Fibroblast of pulmonary artery (primary cell): ENCODE measurements at places on chromosomes 16 and 17.

DNA sequence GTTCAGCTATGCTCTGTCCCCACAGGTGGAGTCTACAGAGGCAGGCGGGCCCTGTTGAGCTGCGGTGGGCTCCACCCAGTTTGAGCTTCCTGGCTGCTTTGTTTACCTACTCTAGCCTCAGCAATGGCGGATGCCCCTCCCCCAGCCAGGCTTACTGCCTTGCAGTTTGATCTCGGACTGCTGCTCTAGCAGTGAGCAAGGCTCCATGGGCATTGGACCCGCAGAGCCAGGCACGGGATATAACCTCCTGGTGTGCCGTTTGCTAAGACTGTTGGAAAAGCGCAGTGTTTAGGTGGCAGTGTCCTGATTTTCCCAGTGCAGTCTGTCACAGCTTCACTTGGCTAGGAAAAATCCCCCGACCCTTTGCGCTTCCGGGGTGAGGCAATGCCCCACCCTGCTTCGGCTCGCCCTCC is 89.1 kb downstream of the BCAS3 start:
- DNase-seq = no peak

GRCh38 chr16:10980813-10981212 is 36.4 kb downstream of the CLEC16A start:
- DNase-seq = no peak

- no peak for DNase-seq
Observed at GRCh38 chr17:61402073-61402541, 2.5 kb downstream of the TBX2 start.

DNA sequence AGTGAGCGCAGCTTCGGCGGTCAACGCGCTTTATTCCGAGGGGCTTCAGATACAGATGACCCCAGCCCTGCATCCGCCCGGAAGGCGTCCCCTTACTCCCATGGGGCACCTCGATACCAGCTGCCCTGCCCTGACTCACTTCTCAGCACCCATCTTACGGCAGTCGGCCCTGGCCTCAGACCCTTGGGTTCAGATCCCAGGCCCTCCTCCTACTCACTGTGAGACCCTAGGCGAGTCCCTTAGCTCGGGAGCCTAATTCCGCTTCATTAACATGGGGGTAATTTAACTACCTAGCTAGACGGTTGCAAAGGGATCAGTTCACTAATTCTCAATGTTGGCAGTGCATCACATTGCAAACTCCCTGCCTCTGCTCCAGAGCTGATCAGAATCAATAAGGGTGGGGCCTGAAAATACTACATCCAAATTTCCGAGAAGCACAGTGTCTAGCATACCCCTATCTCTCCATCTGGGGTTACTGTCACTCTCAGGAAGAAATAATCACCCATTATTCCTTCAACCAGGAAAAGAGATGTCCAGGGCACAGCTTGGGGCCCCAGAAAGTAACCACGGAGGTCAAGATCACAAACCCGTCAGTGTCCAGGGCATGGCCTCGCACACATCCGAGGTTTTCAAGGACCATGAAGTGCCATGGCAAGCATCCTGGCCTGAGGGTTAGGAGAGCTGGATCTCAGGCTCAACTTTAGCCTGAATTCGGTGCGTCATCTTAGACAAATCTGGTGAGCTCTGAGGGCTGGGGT is 415 bp upstream of the FLOT2 start:
- DNase-seq = no peak

DNA sequence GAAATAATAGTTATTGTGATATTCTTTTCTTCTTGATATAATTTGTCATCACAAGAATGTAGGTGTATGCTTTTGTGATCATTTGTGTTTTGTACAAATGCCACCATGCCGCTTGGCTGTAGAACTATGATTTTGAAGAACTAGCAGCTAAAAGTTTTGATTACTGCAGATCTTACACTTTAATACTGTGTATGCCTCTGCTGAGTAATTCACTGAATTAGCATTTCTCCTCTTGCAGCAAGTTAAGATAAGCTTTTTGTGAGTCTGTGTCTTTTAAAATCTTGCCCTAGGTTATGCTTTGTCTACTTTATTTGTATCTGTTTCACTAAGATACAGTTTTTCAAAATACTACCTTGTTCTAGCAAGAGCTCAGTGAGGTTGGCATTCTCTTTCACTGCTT is 326.5 kb upstream of the TBX2 start:
- no peak for DNase-seq

- peak; percentile 24 for DNase-seq
Observed at GRCh38 chr16:84138824-84139627, 6.0 kb downstream of the HSDL1 start.

DNA sequence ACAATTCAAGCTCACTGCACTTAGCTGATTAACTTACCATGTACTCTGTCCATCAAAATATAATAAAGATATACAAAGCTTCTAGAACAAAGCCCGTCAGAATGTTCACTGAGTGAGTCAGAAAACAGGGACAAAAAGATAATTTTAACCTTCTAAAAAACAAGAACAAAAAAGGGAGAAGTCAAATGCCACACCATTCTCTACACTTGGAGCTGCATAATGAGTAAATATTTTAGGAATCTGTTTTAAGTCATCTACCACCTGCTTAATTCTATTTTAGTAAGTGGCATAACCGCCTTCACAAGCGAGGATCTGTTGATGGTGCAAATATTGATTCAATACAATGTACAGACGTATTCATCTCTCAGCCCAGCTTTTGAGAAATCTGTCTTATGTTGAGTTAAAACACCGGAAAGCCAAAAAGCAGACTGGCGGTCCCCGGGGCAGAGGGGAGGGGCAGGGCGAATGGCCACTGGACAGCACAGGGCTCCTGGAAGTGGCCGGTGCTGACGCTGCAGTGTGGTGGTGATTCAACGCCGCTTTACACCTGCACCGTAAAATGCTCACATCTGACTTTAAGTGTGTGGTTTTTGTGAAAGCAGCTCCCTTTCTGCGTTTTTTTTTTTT is 20.1 kb downstream of the RAB40B start:
- no peak for DNase-seq

- no peak for DNase-seq
Observed at GRCh38 chr17:33469421-33469820, 176.3 kb upstream of the ASIC2 start.

DNA sequence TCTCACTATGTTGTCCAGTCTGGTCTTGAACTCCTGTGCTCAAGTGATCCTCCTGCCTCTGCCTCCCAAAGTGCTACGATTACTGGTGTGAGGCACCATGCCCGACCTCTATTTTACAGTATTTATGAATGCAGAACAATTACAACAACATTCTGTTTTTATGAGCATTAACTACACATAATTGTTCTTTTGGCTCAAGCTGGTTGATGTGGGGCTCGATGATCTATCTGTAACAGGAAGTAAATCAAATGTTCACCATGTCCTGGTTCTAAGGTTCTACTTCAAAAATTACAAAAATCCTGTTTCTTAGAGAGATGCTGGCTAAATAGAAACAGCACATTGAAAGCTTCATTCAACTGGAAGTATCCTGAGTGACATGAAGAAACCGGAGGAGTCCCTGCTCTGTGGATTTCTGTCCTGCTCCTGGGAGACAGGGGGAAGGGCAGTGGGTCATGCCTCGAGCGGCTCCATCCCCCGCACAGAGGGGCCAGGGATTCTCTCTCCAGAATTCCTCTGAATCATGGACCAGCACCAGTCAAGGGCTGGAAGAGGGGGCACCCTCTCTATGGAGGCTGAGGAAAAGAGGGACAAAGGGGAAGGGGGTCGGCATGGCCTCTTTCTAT is 31.5 kb downstream of the FA2H start:
- DNase-seq = no peak

DNA sequence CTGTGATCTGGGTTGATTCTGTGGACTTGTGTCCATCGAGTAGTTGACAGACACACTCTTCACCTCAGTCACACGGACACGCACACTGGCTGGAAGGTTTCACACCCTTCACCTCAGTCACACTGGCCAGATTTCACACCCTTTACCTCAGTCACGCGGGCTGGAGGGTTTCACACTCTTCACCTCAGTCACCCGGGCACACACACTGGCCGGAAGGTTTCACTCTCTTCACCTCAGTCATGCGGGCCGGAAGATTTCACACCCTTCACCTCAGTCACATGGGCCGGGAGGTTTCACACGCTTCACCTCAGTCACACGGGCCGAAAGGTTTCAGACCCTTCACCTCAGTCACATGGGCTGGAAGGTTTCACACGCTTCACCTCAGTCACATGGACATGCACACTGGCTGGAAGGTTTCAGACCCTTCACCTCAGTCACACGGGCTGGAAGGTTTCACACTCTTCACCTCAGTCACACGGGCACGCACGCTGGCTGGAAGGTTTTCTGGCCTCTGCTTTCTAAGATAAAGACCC is 96.2 kb downstream of the PGS1 start:
- DNase-seq = no peak

DNA sequence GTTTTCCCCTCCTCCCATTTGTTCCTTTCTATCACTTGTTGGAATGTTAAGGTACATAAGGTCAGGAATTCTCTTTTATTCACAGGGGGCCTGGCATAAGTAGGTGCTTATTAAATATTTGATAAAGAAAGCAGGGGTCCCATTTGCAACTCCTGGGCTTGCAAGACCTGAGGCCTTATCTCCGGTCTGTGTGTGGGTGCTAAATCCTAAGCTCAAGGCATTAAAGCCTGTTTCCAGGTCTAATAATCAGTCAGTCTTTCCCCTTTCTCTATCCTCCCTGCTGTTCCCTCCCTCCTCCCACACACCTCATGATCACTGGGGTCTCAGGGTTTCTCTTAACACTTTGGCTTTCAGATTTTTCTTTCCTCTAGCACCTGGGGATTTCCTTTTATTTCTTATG is 17.1 kb downstream of the NTN1 start:
- DNase-seq = no peak

DNA sequence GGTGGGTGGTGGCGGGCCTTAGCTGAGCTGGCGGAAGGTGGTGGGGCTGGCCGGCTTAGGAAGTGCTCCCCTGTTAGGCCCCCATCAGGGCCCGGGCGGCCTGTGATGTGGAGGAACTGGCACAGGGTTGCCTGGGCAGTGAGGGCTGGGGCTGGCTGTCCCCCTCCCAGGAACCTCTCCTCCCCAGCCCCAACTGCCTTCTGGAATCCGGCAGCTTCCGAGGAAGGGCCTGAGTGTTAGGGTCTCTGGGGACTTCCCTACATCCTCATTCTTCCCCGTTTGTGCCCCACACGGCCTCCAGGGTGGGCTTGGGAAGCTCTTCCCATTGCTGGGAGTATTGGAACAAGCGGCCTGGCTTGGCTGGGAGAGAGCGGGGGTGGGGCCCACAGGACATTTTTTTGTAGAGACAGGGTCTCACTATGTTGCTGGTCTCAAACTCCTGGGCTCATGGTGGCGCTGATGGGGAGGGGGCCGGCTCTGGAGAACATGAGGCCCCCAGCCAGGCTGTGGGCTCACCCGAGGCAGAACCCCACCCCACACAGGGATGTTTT is 89.9 kb upstream of the CIBAR2 start:
- DNase-seq = no peak

DNA sequence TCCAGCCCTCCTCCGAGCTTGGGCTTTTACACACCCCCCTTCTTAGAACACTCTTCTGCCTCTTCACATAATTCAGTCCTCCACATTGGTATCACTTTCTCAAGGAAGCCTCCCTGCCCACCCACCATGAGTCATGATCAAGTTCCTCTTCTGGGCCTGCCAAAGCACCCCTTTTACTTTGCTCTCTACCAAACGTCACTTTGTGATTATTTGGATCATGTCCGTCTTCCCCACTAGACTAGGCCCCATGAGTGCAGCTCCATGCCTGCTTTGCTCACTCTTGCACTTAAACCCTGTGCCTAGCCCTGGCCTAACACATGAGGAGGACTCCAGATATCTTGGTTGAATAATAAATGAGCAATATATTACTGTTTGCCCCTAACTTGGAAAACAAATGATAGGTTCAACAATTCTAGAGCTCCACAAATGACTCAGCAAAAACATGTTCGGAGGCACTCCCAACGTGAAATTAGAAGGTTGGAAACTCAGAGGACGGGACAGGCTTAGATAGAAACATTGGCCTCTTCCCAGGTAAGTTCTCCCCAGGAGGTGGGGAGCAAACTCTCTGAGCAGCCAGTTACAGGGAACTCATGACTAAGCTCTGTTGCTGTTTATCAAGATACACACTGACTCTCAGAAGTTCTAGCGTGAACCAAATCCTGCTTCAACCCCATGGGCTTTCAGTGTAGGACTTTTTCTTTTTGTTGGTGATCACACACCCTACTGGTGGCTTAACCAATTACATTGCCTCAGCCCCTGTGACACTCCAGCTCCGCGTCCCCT is 28.3 kb downstream of the G6PC1 start:
- DNase-seq = peak; percentile 91

GRCh38 chr17:34765291-34765690 is 185.9 kb downstream of the TMEM132E start:
- DNase-seq = no peak

DNA sequence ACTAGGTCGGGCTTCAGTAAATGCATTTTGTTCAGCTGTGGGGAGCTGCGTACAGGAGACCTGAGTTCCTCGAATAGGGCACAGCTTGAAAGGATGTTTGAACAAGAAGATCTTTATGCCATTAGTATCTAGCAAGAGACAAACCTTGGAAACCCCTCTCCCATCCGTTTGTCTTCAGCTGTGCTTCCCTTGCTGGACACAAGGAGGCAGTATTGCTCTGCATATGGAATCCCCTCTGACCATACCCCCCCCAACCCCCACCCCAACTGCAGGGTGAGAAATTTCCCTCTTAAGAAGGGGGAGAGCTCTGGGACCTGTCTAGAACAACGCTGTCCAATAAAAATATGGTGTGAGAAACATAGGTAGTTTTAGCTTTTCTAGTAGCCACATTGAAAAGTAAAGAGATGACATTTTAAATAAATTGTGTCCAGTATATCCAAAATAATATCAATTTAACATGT is 1.6 kb downstream of the MRM1 start:
- peak; percentile 74 for DNase-seq

GRCh38 chr17:11645426-11645825 is 47.2 kb downstream of the DNAH9 start:
- no peak for DNase-seq

DNA sequence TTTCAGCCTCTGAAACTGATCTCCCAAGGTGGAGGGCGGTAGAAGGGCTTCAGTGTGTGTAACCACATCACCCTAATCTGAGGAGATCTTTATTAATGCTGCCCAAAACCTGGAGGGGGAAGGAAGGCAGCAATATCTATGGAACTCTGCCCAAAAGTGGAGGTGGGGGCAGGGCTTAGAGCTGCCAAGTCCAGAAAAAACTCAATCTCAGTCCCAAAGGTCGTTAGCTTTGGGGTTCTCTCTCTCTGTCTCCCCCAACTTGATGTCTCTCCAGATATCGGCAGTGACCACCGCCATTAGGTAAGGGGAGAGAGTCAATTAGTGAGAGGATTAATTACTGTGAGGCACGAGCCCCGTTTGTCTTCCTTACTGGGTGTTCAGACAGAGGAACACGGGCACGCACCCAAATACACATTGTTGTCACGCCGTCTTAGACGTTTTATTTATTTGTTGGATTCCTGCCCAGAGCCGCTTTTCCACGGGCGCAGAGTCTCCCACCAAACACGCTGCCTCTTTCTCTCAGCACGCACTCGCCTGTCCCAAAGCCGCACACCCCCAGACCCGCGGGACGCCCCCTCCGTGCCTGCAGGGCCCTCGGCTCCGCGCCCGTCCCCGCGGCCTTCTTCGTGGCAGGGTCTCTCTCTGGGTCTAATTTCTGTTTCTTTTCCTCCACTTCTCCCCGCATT is 5.4 kb upstream of the LHX1 start:
- no peak for DNase-seq
